Activated naive CD8-positive, alpha-beta T cell treated with anti-CD3 and anti-CD28 coated beads, Interleukin-2, amount 50 U/mL, for 24 hours (primary cell): ENCODE measurements at places on chromosomes 5 and 9.

DNA sequence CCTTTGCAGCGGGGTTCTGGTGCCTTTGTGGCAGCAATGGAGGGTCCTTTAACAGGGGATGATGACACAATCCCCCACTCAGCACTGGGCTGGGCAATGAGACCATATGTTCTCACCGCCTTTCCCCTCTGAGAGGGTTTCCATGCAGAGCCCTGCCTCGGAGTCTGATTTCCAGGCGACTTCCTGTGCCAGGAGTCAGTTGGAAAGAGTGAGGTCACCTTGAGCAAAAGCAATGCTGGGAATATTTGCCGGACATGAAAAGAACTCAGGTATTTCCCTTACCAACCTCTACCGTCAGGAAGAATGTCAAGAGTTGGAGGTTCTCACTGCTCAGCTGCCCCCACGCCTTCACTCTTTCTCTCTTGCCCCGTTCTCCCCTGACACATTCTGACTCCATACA is 284.2 kb upstream of the IRX1 start:
- DNase-seq: no peak

- no peak for DNase-seq
These were observed 27.9 kb downstream of the MCTP1 start for GRCh38 chr5:95256991-95257390.

DNA sequence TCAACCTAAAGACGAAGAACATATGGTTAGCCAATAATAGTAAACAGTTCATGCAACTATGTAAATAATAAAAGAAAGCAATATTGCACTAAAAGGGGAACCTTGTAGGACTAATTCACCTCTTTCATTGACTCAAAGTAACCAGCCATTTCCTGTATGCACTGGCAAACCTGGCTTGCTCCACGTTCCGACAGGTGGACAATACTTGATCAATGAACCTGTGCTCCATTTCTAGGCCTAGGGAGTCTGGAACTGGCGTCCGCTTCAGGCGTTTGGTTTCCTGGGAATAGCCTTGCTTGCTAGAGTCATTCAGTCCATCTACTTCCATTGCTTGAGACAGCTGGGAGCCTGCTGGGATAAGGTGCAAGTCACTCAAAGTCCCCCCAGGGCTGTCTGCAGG is 41.6 kb downstream of the PTAR1 start:
- no peak for DNase-seq

DNA sequence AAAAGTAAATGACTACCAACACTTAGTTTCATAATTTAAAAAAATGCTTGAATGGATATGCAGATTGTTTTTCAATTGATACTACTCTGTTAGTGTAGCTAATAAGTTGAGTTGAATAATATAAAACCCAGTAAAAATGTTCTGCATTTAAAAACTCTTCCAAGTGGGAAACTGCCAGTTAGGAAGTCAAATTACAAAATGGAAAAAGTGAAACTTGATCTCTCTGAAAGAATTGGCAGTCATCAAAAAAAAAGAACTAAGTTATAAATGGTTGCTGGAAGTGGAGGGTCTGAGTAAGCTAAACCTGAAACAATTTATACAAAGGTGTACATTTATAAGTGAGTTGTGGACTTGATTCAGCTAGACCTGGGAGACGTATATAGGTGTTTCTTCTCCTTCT is 52.4 kb downstream of the VCAN start:
- DNase-seq: no peak

DNA sequence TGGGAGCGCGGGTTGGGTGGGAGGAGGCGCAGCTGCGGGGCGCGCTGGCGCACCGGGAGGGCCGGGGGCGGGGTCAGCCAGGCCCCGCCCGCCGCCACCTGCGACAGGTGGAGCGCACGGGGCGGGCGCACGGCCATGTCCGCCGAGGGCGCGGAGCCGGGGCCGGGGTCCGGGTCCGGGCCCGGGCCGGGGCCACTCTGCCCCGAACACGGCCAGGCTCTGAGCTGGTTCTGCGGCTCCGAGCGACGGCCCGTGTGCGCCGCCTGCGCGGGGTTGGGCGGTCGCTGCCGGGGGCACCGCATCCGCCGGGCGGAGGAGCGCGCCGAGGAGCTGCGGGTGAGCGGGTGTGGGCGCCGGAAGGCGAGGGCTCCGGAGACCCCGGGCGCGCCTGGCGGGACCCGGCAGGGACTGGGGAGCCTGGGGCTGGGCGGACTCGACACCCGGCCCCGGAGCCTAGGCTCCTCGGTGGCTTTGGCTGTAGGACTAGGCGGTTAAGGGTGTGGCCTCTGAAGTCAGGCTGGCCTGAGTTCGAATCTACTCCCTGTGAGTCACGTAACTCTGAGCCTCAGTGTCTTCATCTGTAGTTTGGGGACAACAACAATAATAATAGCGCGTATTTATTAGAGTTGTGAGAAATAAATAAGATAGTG is at the start of gene BSPRY:
Gene BSPRY, plus strand, starts transcription at position 97 of the 650 bp plus-strand sequence. Its CDS starts 39 bp downstream, at position 136.
- DNase-seq: peak; percentile 36

- no peak for DNase-seq
These were observed 98.4 kb downstream of the LIX1 start for GRCh38 chr5:97044052-97044451.

- no peak for DNase-seq
These were observed 26.9 kb upstream of the RNF38 start for GRCh38 chr9:36426945-36427344.

- no peak for DNase-seq
These were observed 8.5 kb downstream of the GIN1 start for GRCh38 chr5:103111468-103111867.

GRCh38 chr5:14450742-14451141 is 130.8 kb upstream of the OTULINL start:
- DNase-seq: no peak

GRCh38 chr5:170746075-170746960 is 37.2 kb upstream of the GABRP start:
- no peak for DNase-seq

- DNase-seq: no peak
These were observed 374.7 kb downstream of the PTPRD start for GRCh38 chr9:10238087-10238486.

DNA sequence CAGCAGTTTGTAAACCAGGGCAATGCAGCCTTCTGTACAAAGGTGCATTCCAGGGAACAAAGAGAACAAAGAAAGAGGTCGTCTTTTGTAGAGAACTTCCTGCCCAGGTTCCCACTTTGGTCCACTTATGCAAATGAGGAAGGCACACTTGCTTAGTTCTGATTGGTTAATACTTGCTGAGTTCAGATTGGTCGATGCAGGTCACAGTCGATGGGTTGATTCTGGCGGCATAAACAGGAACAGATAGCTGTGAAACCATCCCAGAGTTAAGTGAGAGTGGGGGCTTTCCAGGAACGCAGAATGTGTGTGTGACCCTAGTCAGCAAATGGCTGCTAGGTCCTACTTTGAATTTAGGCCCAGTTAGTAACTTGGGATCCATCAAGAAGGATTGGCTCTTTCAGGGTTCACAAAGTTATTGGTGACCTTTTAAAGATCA is 1.8 kb upstream of the ADAMTS13 start:
- DNase-seq: peak; percentile 33

GRCh38 chr9:27337236-27337635 is 40.3 kb upstream of the EQTN start:
- no peak for DNase-seq

- DNase-seq: no peak
These were observed 244.4 kb downstream of the CWC27 start for GRCh38 chr5:65013166-65013565.
